ENCODE measurements at places on chromosomes 16 and 17.

DNA sequence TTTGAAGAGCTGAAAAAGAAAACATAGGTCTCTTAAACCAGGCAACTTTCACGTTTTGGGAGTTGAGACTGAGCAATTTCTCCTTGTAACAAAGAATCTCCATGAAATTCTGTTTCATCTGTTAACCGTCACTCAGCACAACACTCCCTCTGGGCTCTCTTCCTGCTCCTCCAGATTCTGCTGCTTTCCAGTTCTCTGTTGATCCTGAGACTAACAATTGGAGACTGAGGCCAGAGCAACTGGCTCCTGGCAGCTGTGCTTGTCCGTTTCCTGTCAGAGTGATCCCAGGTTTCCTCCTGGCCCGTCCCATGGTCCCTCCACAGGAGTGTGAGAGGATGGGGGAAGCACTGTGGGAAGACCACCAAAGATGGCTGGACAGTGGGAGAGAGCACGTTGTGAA, 32.5 kb downstream of the IST1 start:
- DNase-seq: no peak

DNA sequence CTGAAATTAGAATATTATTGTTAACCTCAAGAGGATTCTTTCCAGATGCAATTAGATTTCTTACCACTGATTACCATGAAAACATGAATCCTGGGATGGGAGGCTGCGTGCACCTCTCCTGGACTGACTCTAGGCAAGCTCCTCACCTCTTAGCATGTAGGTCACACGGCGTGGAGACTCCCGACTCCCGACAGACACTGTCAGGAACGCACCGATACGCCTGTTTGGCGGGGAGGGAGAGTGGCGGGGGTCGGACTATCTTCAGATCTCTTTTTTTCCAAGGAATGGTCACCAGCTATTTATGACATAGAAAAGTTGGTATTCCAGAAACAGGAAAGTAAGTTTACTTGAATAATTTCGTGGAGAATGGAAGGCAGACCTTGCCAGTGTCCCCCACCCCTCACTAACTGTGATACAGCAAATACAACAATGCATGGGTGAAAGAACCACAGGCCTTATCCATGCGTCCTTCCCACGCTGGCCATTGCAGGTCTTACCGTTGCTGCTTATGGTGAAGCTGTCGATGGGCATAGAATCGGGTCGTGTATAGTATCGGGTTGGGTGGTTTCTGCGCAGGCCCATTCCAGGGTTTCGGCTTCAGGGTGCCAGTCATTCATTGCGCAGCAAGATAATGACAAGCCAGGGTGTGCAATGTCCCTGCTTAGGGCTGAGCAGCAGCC, 62.6 kb upstream of the ENDOV start:
- DNase-seq: no peak

DNA sequence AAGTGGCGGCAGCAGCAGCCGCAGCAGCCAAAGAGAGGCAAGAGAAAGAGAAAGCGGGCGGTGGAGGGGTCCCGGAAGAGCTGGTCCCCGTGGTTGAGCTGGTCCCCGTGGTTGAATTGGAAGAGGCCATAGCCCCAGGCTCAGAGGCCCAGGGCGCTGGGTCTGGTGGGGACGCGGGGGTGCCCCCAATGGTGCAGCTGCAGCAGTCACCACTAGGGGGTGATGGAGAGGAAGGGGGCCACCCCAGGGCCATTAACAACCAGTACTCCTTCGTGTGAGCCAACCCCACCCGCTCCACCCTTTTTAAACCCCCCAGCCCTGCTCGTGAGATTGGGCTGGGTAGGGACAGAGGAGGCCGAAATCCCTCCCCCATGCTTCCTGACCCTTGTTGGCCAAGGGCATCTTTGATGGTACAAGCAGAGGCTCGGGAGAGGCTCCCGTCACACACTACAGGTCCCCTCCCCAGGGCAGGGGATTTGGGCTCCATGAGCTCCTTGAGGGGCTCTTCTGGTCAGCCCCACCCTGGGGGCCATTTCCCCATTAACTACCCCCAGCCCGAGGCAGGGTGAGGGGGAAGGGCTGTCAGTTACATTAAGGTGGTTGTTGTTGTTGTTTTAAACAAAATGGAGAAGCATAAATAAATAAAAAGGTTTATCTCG, 4.6 kb upstream of the ATP2A1 start:
- peak; percentile 28 for DNase-seq

DNA sequence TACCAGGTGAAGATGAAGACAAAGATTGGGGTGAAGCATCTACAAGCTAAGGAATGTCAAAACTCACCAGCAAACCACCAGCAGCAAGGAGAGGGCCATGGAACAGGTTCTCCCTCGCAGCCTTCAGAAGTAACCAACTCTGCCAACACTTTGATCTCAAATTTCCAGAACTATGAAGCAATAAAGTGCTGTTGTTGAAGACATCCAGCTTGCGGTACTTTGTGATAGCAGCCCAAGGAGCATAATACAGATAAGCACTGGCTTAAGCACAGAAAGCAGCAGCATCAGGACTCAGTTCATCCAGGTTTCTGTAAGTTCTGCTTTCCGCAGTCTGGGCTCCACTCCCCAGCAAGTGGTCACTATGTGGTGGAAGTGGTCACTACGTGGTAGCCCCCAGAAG, 16.0 kb upstream of the CDRT4 start:
- no peak for DNase-seq

GRCh38 chr17:83081684-83082201, 2.3 kb downstream of the METRNL start:
- DNase-seq: peak; percentile 20

DNA sequence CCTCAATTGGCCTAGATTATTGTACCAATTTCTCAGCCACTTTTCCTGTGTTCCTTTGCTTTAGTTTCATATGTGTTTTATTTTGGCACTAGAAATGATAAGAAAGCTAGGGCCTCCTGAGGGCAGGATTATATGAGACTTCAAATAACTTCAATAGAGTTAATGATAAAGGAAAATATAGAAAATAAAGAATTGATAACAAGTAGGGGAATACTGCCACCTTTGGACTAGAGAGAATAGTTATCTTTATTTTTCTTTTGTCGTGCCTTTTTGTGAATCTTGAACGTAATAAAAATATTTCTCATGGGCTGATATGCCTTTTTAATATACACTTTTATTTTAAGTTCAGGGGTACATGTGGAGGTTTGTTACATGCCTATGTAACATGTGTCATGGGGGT, 29.3 kb upstream of the RBL2 start:
- no peak for DNase-seq

- DNase-seq: no peak
Observed at GRCh38 chr17:70976447-70976846, 807.1 kb downstream of the KCNJ2 start.

- DNase-seq: no peak
Observed at GRCh38 chr17:20114466-20114865, 105.3 kb downstream of the SPECC1 start.

DNA sequence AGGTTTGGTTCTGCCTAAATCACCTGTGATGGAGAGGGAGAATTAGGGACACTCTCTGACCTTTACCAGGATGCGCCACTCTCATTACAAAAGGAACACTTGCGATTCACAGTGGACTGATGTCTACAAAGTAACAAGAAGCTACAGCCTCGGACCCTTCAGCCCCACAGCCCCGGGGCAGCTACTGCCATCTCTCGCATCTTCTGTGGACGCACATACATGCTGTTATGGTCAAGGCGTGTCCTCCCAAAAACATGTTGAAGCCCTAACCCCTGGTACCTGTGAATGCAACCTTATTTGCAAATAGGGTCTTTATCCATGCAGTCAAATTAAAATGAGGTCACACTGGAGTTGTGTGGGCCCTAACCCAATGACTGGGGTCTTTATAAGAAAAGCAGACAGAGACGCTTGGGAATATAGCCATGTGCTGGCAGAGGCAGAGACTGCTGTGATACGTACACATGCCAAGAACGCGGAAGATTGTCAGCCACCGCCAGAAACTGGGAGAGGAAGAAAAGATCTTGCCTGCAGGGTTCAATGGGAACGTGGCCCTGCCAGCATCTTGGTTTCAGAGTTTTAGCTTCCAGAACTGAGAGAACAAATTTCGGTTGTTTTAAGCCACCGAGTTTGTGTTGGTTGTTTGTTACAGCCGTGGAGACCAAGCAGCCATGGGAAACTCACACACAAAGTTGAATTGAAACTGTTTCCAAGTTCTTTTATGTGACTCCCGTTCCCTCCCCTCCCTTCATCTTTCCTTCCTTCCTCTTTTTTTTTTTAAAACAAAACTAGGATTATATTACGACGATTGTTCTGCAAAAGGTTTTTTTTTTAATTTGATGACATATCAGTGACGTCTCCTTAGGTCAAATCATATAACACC, 23.1 kb downstream of the ATP2C2 start:
- DNase-seq: no peak

- DNase-seq: peak; percentile 86
Observed at GRCh38 chr16:667780-668518, at the start of gene RHOT2. Gene RHOT2 (plus strand): TSS chr16:668132. CDS start chr16:668200, 68 bp downstream.

All from activated CD8-positive, alpha-beta memory T cell treated with anti-CD3 and anti-CD28 coated beads for 4 hours (primary cell).